ENCODE measurements at places on chromosomes 16 and 17.

DNA sequence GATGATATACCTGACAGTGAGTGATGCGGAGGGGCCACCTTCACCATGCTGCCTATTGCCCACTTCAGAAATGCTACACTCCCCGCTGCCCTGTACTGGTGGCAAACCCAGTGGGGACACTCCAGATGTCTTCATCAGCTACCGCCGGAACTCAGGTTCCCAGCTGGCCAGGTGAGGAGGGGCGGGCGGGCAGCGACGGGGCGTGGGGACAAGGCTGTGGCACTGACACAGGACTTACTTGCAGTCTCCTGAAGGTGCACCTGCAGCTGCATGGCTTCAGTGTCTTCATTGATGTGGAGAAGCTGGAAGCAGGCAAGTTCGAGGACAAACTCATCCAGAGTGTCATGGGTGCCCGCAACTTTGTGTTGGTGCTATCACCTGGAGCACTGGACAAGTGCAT lies 16.6 kb downstream of the SARM1 start:
- no peak for DNase-seq

DNA sequence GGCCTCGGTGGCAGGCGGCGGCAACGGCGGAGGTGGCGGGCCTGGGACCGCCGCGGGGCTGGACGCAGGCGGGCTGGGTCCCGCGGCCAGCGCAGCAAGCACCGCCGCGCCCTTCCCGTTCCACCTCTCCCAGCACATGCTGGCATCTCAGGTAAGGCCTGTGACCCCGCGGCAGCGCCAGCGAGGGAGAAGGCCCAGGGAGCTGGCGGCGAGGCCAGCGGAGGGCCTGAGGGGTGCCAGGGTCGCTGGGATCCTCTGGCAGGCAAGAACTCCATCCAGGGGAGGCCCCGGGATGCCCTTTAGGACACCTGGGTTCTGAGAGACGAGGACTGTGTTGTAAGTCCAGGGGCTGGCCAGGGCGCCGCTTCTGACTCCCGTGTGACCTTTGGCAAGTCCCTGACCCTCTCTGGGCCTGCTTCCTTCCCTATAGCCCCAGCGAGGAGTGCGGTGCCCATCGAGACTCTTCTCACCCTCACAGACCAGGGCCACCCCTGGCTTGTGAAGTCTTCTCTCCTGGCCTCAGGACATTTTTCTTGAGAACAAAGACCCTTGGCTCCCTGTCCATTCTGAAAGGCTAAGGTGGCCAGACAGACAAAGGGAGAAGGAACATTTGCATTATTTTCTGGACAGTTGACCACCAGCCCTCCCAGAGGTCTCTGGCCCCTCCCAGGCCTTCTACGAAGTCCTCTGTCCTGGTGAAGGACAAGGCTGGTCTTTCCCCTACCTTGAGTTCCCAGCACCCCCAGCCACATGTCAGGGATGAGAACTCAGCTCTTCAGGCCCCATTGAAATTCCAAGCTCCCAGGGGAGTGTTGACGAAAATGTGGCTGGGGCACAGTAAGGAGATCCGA lies 6.3 kb downstream of the TBX2 start:
- no peak for DNase-seq

DNA sequence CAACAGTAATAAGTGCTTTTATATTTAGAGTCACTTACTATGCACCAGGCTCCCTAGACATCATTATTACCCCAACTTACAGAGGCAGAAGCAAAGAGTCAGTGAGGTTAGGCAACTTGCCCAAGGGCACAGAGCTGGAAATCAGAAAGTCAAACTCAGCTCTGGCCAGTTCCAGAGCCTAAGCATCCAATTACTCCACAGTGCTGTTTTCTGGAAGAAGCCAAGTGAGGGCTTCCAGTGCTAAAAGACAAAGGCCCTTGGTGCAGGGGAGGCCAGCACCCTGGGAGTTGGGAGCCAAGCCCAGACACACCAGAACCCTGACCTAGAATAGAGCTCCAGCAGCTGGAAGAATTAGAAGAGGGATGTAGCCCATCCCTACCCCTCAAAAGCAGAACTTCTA lies 40.2 kb downstream of the C17orf67 start:
- DNase-seq = no peak

DNA sequence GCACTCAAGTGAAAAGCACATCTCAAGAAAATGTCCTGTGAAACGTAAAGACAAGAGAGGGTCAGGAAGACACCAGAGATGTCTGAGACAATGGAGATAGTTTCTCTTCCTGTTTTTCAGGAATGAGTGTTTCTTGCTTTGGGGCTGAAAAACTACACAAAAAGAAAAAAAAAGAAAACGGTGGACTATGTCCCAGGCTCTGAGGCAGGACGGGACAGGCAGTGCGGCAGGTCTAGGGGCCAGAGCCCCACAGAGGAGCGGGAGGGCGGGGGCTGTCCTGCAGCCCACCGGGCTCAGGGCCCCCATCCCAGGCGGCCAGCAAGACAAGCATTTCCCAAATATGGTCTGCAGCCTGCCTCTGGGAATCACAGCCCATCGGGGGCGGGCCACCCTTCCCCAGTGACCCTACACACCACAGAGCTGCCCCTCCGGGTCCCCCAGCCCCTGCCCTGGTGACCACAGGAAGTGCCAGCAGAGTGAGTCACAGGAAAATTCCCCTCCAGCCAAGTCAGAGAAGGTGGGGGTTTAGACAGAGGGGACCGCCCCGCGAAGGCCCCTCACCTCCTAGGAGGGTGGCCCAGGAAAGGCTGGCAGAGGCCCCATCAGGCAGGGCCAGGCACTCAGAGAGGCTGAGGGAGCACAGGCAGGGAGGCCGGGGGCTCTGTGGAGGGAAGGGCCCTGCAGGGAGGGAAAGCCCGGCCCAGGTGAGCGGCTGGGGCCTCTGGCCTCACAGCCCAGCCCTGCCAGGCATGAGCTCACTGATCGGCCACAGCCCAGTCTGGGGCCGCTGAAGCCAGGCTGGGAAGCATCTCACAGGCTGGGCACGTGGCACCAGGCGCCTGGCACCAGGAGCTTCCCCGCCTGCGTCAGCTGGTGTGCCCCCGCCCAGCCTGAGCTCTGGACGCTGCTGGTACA lies 6.3 kb downstream of the BCAR1 start:
- DNase-seq = no peak

- no peak for DNase-seq
Observed at GRCh38 chr17:83189044-83190003, 109.9 kb downstream of the METRNL start.

DNA sequence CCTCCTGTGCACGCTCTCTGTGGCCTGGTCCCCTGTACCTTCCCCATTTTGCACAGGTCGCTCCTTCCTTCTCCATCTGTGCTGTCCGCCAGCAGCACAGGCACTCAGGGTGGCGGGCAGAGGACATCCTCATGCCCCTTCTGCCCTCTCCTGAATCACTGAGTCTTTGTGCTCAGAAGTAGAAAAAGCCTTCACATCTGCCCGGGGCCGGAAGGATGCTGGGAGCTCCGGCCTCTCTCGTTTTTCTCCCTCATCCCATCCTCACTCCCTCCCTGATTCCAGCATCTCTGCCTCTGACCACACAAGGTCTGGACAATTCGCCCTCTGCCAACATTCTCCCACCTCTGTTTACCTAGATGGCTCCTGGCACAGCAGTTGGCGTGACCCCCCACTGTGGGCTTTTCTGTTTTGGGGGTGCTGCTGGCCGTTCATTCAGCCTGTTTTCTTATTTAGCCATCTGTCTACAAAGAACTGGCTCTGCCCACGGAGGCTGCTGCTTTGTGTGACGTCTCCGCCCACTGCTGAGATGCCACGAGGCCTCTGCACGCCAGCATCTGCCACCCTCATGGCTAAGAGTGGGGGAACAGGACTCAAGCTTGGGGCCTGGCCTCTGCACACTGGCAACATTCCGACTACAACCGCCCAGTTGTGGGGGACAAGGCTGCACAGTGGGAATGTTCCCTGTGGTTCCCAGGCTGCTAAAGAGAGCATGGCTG lies 36.7 kb downstream of the SEC14L5 start:
- no peak for DNase-seq

GRCh38 chr17:45289301-45290268 lies 27.2 kb downstream of the MAP3K14 start:
- no peak for DNase-seq

DNA sequence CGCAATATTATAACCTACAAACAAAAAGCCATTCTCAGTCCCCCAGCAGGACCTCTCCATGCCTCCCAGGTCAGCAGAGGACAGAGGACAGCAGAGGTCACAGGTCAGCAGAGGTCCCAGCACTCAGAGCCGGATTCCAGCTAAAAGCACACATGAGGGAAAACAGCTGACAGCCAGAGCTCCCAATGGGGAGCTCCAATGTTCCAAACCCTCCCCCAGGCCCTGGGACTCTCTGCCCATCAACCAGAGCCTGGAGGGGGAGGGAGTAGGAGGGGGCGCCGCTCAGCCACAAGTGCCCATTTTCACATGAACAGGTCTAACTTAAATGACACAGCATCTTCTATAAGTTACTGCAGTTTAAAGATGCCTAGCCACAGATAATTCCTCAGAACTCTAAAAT lies 77.5 kb downstream of the ANKRD11 start:
- DNase-seq = no peak

GRCh38 chr17:42848093-42848492 lies 2.9 kb upstream of the AOC3 start:
- DNase-seq = no peak

DNA sequence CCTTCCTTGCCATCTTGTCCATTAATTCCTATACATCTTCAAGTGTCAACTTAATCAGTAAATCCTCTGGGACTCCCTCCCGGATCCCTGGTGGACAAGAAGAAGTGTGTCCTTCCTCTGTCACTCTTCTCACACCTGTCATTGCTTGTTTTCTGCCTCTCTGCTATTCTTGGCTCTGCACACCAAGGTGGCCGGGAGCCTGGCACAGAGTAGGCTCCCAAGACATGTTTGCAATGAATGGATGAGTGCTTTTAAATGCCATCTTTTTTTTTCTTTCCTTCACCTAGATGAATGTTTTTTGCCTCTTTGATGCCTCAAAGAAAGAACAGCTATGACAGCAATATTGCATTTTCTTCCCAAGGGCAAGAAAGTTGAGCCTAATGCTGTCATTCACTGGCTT lies 58.0 kb upstream of the CLEC18A start:
- DNase-seq = no peak

- DNase-seq = no peak
Observed at GRCh38 chr16:5019775-5020174, 14.0 kb downstream of the NAGPA start.

DNA sequence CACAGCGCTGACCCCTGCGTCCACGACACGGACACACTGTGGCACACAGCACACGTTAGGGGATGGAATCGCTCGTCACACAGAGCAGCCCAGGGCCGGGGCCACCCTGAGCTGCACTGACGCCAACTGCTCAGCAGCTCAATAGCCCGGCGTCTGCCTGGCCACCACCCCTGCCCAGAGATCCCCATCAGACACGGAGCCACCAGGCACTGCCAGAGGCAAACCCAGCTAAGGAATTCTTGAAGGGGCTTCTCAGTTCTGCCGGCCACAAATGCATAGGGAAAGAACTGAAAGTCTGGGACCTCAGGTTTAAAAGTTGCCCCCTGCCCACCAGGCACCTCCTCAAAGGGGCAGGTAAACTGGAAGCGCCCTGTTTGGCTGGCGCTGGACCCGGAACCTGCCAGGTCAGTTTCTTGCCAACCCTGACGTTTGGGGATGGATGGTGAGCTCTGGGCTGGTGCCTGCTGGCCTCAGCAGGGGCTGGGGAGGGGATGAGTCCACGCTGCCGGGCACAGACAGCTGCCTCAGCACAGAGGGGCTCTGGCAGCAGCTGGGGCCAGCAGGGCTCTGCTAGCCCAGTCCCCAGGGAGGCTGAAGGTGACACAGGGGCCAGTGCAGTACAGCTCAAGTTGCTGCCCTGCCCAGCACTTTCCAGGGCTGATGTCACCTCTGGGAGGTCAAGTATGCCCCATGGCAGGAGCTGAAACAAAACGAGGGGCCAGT lies 33.2 kb downstream of the TIMM22 start:
- no peak for DNase-seq

DNA sequence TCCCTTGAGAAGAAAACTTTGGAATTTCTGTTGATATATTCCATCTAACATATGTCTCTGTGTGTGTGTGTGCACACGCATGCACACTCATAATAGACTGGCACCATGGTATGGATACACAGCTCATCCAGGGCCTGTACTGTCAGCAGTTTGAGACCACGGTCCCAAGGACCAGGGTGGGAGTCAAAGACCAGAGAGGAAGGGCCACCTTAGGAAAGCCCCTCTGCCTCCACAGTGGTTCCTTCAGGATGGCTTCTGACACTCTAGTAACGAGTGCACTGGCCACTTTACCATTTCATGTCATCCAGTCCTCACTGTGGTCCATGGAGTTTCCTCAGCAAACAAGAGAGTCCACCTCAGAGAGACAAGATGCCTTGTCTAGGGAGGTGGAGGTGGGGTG lies 81.8 kb downstream of the PLD6 start:
- no peak for DNase-seq

GRCh38 chr16:68478526-68479250 lies 30.4 kb upstream of the SMPD3 start:
- DNase-seq = no peak

DNA sequence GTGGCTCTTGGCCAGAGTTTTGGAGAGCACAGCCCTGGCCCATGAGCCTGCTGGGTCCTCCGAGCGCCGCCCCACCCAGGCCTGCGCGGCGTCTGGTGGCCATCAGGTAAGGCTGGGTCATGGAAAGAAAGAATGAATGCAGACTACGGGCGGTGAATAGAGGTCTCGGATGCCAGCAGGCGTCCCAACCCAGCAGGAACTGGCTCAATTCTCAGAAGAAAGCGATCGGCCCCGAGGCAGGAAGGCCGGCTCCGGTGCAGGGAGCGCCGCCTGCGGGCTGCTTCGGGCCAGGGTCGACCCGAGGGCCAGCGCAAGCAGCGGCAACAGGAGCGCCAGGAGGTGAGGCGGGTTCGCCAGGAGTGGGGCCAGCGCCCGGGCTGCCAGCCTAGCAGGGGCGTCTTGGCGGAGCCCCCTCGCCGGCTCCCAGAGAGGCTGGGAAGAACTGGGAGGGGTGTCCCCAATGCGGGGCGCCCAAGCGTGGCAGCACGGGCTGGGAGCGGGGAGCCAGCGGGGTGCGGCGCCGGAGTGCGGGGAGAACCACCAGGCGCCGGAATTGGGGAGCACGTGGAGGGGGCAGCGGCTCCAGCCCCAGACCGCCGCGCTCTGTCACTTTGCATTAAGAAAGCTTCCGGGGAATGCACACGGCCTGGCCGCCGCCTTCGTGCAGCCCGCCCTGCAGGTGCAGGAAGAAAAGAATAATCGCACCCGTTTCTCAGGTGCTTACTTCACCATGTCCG lies 7.1 kb upstream of the TMC5 start:
- DNase-seq = no peak

GRCh38 chr16:72620853-72621252 lies 427.1 kb downstream of the ZFHX3 start:
- no peak for DNase-seq

DNA sequence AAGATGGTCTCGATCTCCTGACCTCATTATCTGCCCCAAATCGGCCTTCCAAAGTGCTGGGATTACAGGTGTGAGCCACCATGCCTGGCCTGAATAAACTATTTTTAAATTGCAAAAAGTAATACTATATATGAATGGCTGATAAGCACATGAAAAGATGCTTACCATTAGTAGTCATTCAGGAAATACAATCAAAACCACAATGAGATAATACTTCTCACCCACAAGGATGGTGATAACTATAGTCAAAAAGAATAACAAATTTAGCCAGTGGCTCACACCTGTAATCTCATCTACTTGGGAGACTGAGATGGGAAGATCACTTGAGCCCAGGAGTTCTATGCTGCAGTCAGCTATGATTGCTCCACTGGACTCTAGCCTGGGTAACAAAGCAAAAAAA lies 2.4 kb upstream of the TACO1 start:
- no peak for DNase-seq
